Kidney epithelial cell (primary cell): ENCODE measurements at places on chromosomes 5 and 9.

GRCh38 chr5:163347671-163348070, 89.7 kb upstream of the CCNG1 start:
- peak; percentile 10 for DNase-seq

- no peak for DNase-seq
Measured at GRCh38 chr9:16729651-16730050, 140.8 kb downstream of the BNC2 start.

- DNase-seq = no peak
Measured at GRCh38 chr9:136567651-136568287, 21.9 kb upstream of the NOTCH1 start.

- DNase-seq = no peak
Measured at GRCh38 chr5:158300256-158300655, 441.3 kb upstream of the CLINT1 start.

DNA sequence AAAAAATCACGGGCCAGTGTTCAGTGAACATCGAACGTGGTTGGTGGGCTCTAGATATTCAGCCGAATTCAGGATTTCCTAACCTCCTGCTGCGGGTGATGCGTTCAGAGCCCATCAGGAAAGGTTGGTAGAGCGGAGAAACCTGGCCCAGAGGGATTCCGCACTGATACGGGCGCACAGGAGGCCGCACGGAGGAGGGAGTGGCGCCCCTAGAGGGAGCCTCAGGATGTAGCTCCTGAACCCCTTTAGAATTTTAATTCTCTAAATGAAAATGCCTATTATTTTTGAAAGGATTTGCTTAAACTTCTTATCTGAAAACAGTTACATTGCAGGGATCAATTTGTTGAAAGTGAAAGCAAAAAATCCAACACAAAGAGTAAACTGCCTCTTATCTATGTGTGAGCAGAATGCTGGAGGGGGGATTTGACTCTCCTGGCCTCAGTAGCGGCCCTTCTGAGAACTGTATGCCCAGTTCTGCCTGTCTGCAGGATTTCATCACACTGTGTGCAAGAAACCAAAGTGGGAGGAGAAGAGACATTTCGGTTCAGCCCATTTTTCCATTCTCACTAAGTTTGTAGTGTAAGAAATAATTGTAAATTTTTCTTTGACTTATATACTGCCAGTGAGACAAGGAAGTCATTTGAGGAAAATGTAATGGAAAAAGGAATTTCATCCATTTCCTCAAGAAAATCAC, 75.9 kb downstream of the TENT4A start:
- no peak for DNase-seq

DNA sequence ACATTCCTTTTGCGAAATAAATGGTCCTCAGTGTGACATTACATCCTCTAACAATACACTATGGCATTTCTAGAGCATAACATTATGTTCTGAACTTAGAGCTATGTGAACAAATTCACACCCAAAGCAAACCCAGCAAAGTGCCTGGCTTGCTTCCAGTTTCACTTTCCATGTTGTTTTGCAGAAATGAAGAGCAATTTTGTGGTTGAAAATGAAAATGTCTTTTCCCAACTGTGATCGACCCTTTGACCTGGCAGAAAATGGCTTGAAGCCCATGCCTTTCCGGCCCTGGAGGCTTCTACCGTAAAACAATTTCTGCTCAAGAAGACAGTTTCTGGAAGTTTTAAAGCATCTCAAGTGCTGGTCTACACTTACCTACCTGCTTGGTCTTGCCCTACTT, 344.7 kb upstream of the RGMB start:
- no peak for DNase-seq
